Activated CD4-positive, CD25-positive, alpha-beta regulatory T cell treated with anti-CD3 and anti-CD28 coated beads, Interleukin-2, amount 50 U/mL, for 16 hours (primary cell): ENCODE measurements at places on chromosomes 12 and 14.

GRCh38 chr14:77965919-77966435 is 166.1 kb downstream of the ADCK1 start:
- no peak for DNase-seq

DNA sequence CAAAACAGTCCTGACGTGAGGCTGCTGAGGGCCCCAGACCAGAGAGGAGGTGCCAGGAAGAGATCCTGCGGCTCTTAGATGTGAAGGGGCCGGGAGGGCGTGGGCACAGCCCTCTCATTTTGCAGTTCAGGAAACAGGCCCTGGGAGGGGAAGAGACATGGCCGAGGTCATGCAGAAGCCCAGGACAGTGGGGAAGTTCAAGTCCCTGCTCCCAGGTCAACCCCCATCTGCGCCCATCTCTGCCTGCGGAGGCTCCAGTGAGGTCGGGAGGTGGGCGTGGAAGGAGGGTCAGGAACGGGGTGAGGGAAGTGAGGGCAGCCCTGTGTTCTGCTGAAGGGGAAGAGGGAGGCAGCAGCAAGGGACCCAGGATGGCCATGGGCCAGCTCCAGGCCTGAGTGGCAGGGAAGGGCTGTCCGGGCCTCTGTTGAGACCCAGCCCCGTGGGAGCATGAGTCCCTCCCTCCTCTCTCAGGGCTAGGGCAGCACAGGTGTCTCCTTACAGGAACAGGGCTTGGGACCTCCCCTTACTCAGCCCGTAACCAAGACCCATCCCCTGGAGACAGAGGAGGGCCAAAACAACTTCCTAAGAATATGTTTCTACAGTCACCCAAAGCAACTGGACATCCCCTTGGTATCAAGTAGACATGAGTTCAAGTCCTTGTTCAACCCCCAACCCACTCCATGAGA is 90.8 kb downstream of the LGMN start:
- DNase-seq: no peak

GRCh38 chr14:69693801-69694729 is 72.9 kb upstream of the SRSF5 start:
- no peak for DNase-seq

- no peak for DNase-seq
Observed at GRCh38 chr12:64450711-64451486, 1.0 kb upstream of the TBK1 start.

GRCh38 chr12:123910057-123910456 is 62.6 kb downstream of the CCDC92 start:
- no peak for DNase-seq

GRCh38 chr12:48572326-48572725 is 2.5 kb upstream of the LALBA start:
- DNase-seq: no peak

- DNase-seq: no peak
Observed at GRCh38 chr12:1502379-1502720, 92.0 kb downstream of the FBXL14 start.
